ENCODE measurements at places on chromosomes 3 and 15. TPM values are rescaled to one million over a fixed set of nuclear protein-coding genes. Genes with fewer than 3 reads are reported as not detected.

Gene CIP2A
- total RNA-seq = 19.8 TPM

Gene NCKIPSD
- 16.5 TPM for total RNA-seq

Gene FAIM
- 7.1 TPM for total RNA-seq

Gene BTLA
- total RNA-seq = not detected

Gene GPR62
- 0.05 TPM for total RNA-seq

Gene CNTN4
- not detected for total RNA-seq

Gene ZPLD1
- 0.42 TPM for total RNA-seq

Gene CADM2
- total RNA-seq = not detected

Gene PHLDB2
- 61.5 TPM for total RNA-seq
